ENCODE measurements at places on chromosomes 16 and 17.

GRCh38 chr17:66357037-66357436, 54.6 kb downstream of the PRKCA start:
- no peak for DNase-seq

DNA sequence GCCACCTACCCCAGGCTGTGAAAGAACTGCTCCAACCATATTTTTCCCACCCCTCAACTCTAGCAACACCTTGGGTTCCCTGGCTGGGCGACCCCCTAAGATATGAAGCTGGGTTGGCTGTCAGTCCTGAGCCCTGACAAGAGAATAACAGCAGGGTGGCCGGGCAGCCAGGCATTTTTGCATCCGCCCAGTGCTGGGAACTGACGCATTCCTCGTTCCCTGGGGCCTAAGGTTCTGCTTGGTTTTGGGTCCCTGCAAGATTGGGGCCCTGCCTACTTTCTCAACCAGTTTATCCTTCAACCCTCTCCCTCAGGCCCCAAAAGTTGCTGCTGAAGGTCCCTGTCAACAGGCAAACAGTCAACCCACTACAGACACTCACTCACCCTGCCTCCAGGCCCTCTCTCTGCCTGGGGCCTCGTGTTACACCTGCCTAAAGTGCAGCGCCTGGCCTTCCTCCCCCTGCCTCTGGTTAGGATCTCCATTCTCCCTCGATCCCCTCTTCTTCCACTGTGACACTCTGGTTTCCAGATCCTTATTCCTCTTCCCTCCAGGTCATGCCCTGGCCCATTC, 151.5 kb downstream of the STX8 start:
- DNase-seq: no peak

DNA sequence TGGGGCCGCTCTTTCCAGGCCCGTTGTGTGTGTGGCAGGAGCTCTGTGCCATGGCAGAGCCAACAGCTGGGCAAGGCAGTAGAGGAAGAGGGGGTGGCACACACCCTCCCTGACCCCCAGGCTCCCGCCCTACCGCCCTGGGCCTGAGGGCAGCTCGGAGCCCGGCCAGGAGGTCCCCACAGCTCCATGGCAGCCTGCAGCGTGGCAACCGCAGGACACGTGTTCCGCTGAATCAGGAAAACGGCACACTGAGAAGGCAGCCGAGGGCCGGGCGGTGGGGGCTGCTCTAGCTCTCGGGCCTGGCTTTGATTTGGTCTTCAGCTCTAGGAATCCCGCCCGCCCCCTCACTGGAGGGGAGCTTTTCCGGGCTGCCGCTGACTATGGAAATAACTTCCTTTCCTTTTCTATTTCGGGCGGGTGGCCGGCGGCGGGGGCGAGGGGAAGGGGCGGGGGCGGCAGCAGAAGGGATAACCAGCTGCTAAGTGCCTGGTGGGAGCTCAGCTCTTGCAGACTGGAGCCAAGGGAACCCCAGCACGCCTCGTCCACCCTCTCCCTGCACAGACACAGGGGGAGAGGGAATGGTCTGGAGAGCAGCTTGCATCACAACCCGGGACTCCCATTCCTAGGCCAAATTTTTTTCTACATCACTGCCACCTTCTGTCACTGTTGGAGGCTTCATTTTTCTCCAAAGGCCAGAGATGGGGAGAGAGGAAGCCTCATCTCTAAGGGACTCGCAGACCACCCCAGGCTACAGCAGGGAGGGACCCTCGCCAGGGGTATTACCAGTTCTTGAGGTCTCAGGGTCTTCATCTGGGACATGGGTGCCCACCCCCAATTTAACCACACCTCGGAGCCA, 24.8 kb upstream of the MRPS23 start:
- DNase-seq: no peak

DNA sequence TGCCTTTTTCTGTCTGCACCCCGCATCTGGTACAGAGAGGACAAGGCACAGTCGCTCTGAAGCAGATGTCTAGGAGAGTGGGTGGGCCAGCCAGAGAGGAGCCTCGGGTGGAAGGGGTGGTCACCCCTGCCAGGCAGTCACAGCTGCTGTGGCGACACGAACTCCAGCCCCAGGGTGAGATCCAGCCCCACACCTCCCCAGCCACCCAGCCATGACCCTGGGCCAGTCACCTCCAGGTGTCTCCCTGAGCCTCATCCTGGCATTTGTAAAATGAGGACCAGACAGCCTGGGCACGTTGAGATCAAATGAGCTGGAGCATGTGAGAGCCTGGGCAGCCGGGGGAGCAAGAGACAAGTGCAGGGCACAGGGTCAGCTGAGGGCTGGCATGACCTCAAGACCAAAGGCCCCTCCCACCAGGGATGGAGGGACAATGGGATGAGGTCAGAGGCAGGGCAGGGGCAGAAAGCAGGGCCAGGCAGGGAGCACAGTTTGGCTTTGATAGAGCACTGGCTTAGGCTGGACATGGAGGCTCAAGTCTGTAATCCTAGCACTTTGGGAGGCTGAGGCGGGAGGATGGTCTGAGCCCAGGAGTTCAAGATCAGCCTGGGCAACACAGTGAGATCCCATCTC, 7.7 kb downstream of the ADAM11 start:
- no peak for DNase-seq

- no peak for DNase-seq
Observed at GRCh38 chr17:57677858-57678257, 67.2 kb downstream of the CCDC182 start.

GRCh38 chr16:27231692-27232060, 28.4 kb downstream of the KDM8 start:
- no peak for DNase-seq

DNA sequence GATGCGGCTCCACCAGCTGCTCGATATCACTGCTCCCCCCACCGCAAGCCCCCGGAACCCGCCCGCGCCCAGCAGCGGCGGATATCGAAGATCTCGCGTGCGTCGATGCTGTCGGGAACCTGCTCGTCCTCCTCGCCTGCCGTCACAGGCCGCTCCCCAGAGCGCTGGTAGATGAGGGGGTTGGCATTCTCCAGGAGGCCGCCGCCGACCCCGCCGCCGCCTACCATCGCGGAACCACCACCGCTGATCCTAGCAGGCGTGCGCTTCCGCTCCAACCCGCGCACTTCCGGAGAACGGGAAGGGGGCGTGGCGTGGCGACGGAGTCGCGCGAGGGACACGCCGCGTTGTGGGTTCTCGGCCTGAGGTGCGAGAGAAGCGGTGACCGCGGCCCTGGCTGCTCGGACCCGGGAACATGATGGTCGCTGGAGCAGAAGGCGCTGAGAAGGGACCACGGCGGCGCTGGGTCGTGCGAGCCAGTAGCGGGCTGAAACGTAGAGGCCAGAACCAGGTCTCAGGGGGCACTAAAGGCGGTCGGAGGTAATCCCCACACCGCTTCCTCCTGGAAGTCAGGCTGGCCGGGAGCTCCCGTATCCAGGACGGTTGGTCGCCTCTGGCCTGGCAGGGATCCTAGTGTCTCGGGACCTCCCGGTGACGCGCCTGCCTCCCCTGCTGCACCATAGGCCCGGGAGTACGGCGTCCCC, at the start of gene CIAO2B:
TSS of gene CIAO2B (minus strand) at position 265 of the 701 bp plus-strand sequence. CDS start at position 227, 38 bp downstream.
- peak; percentile 73 for DNase-seq

DNA sequence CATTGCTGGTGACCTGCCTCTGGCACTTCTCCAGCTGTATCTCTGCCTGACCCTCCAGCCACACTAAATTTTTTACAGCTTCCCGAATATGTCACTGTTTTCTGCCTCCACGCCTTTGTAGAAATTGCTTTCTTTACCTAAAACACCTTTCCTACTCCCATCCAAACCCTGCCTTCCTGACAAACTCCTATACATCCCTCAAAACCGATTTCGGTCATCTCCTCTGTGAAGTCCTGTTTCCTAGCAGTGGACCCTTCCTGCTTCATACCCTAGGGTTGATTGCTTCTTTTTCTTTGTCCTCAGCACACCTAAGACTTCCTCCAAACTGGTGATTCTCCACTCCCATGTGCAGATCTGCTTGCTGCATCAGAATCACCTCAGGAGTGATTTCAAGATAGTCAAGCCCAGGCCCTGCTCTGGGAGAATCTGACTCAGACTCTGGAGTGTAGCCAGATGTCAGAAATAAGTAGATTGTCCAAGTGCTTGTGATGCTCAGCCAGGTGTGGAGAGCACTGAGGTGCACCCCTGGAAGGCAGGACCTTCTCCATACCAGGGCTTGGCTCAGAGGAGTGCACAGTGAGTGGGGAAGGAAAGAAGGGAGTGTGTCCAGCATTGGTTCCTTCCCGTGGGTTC, 184.2 kb downstream of the COPRS start:
- no peak for DNase-seq

DNA sequence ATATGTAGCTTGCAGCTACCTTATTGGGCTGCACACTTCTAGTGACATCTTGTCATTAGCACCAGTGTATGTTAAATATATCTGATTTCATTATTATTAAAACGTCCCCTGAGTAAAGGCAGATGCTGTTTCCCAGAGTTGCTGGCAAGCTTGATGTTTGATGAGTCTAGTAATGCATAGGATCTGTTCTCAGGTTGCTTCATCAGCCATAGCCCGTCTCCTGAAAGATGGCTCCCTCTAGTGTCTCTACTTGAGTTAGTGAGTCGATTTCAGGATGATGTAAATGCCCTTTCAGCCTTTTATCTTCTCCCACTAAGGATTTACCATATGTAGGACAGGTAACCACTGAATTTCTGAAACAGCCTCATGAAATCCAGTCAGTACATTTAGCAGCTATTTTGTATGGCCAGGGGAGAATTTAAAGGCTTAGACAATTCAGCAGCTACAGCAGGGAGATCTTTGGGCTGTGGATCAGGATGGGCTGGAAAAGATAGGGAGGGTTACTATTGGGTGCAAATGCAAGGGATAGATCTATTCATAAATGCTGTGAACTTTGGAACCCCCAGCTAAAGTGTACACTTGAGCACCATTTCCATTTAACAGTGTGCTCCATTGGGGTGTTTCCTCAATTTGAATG, 376.3 kb downstream of the CNTNAP4 start:
- no peak for DNase-seq

DNA sequence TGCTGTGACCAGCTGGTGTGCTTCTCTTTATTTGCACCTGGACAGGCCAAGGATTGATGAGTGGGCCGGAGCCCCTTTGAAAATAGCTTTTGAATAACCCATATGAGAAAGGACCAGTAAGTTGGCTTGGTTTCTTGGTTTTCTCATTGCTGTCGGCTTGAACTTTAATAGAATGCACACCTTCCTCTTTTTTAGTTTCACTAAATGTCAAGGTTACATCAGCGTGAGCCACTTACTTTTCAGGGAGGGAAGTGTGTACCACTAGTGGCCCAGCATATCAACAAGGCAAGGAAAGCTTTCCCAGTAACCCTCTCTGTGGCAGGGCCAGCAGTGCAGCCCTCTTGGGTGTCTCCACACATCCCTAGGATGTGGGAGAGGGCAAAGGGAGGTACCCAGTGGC, 433.3 kb downstream of the CA10 start:
- DNase-seq: no peak

GRCh38 chr16:86716649-86717048, 138.3 kb downstream of the FOXL1 start:
- no peak for DNase-seq

DNA sequence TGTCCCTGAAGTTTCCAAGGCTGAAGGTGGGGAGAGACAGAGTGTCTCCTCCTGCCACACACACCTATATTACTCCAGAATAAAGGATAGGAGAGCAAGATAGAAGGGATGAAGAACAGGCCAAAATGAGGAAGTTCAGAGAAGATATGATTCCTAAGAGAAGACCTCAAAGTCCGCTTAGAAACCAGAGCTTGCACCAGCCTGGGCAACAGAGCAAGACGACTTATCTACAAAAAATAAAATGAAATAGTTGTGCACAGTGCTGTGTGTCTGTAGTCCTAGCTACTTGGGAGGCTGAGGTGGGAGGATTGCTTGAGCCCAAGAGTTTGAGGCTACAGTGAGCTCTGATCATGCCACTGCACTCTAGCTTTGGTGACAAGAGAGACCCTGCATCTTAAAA, 128.2 kb downstream of the HS3ST3B1 start:
- DNase-seq: no peak

- no peak for DNase-seq
Observed at GRCh38 chr17:1908699-1909309, 79.0 kb downstream of the RPA1 start.

Data from activated naive CD4-positive, alpha-beta T cell (primary cell).